ENCODE measurements at places on chromosomes 4 and X.

DNA sequence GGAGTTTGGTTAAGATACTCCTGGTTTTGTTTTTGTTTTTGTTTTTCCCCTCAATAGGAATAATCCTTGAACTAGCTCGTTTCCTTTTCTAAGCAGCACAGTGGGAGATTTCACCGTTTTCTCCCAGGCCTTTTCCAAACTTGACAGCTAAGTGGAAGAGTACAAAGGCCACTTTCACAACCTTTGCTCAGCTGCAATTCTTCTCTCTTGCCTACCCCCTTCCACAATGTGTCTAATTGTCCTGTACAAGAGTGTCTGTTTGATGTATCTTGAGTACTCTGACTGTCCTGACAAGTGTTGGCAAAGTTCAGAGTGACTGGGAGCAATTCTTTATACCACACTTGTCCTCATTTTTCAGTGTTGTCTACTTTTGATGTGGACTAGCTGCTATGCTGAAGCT, 674.3 kb upstream of the AMOT start:
- no peak for DNase-seq

DNA sequence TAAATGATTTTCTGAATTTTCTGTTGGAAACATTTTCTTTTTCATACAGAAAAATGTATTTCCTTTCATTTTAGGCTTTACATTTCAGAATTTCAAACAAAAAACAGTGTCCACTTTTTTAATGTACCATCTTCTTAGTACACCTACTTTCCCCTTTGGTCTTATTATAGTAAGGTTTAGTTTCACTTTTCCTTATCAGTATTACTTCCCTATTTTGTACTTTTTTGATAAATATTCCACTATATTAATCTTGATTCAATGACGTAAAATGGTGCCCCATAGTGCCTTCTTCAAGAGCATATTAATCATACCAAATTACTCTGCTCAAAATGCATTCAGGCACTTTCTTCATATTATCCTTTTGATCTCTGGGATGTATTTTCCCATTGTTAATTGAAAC, 52.5 kb downstream of the BANK1 start:
- no peak for DNase-seq

GRCh38 chrX:111352424-111352823, 59.6 kb downstream of the DCX start:
- DNase-seq = no peak

DNA sequence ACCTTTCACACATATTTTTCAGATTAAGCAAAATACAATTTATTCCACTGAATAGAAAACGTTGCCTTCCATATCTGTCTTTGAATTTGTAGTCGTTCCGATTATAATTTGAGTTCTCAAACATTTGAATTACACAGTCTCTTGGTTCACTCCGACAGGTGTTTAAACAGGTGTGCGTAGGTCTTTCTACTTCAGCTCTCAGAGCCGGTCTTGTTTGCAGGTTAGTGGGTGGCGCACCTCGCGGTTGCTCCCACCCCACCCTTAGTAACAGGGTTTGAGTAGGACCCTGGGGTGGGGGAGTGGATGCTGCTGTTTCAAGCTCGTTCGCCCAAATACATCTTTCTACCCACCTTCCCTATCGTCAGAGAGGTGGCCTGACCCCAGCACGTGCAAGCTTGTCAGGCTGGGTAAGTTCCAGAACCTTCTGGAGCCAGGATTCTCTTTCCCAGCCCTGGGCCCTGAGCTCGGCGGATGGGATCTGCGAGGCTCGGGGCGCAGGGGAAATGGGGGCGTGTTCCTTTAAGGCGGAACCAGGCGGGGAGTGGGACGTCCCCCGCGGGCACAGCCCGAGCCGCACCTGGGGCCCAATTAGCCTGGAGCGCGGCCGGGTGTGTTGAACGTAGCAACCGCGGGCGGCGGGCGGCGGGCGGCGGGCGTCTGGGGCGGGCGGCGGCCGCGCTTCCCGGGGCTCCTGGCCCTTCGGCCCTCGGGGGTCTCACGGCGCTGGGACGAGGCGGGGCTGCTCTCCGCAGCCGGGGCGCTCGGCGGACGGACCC, at the start of gene FAM149A:
Gene FAM149A (plus strand): TSS at position 591 of the 776 bp plus-strand sequence.
- peak; percentile 36 for DNase-seq

GRCh38 chr4:31059753-31060522, 339.8 kb downstream of the PCDH7 start:
- DNase-seq = no peak

- DNase-seq = no peak
Observed at GRCh38 chr4:41172786-41173185, 41.6 kb downstream of the APBB2 start.

- DNase-seq = no peak
Observed at GRCh38 chrX:72057331-72057730, 74.4 kb downstream of the RTL5 start.

GRCh38 chr4:140174543-140174942, 20.6 kb upstream of the MAML3 start:
- DNase-seq = no peak

- no peak for DNase-seq
Observed at GRCh38 chr4:51894059-51894645, 51.2 kb downstream of the DCUN1D4 start.

- DNase-seq = no peak
Observed at GRCh38 chrX:38515291-38515690, 46.1 kb upstream of the TSPAN7 start.

GRCh38 chr4:104979083-104979760, 167.5 kb upstream of the TET2 start:
- DNase-seq = no peak

DNA sequence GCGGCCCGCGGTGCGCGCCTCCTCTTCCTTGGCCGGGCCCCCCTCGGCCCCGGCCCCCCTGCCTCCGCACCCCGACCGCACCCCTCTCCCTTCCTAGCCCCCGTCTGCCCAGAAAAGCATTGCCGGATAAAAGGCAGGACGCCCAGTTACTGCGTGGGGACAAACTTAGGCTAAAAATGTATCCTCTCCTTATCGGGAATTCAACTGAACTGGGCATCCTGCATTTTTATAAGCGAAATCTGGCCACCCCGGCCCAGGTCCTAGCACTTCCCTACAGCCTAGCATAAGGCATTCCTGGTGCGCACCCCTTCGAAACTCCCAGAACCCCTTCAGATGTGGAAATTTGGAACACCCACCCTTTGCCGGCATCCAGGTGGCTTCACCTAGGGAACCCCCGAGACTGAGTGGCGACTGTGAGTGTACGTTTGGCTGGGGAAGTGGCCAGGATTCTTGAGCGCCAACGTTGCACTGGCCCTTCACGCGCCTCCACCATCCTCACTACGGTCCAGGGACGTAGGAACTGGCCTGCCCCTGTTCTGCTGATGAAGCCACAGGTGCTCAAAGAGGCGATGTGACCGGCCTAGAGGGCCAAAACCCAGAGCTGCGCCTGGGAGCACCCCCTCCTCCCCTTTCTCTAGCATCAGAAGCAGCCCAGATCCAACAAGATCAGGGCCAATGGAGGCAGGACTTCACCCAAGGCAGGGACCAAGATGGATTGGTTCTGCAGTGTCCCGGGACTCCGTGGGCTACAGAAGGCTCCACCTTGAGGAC, 5.7 kb upstream of the RNF4 start:
- no peak for DNase-seq

DNA sequence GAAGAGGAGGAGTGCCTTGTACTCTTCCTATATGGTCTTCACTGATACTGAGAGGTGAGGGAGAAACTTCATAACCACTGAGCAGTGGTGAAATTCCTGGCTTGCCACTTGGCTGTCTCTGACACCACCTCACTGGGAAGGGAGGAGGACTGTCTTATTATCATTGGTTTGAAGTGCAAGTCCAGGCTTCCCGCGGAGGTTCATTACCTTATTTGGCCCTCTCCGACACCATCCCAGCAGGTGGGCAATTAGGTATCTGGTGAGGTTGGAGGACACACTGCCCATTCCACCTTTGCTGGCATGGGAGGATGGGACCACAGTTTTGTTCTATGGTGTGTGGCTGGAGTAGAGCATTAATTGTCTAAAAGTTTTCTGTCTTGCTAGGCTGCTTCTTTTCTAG, 206.1 kb downstream of the LHFPL1 start:
- DNase-seq = no peak

DNA sequence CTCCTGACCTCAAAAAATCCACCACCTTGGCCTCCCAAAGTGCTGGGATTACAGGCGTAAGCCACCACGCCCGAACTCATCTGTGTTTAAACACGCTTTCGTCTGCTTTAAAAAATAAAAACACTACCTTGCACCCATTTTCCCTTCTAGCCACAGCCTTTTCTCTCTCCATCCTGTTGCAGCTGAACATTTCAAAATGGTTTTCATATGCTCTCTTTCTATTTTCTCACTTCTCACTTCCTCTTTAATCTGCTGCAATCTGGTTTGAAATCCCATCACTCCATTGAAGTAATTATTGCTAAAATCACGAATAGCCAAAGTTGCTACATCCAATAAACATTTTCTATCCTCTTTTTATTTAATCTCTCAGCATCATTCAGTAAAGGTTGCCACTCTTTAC, 70.0 kb downstream of the DCHS2 start:
- DNase-seq = no peak

GRCh38 chr4:128775477-128775876, 34.0 kb upstream of the JADE1 start:
- no peak for DNase-seq

GRCh38 chrX:29617725-29618124, 597.6 kb upstream of the MAGEB2 start:
- DNase-seq = no peak

GRCh38 chrX:11407331-11408108, 114.3 kb downstream of the AMELX start:
- no peak for DNase-seq

DNA sequence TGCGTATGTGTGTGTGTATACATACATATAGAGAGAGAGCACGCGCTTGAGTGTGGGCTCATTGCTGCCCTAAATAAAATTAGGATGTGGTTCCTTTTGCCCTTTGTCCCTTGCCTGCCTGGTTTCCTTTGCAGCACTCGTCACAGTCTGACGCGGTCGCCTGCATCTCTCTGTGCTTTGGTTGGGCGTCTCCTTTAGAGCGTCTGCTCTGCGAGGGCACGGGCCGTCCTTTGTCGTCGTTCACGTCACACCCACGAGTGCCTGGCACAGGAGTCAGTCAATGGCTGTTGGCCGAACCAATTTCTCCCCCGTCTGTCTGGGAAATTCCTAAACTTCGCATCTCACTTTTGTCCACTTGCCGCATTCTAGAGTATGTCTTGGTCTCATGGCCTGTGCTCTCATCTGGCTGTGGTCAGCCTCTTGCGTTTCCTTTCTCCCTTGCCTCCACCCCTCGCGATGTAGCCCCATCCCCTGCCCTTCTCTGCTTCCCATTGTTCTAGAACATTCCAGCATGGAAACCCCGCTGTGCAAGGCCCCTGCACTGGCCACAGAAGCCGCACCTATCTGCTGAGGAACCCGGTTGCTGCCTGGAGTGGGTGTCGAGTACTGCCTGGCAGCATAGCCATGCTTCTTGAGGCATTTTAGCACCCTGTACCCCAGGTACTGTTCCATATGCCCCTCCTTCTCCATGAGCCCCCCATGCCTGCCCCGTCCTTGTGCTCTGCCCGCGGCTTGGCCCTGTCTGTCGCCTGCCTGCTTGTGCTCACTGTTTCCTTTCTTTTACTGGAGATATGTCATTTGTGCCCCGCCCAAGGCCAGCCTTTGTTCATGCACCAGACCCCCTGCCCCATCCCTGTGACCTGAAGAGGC, 8.0 kb downstream of the MAEA start:
- no peak for DNase-seq

GRCh38 chr4:79575709-79576428, 167.8 kb upstream of the GK2 start:
- no peak for DNase-seq

DNA sequence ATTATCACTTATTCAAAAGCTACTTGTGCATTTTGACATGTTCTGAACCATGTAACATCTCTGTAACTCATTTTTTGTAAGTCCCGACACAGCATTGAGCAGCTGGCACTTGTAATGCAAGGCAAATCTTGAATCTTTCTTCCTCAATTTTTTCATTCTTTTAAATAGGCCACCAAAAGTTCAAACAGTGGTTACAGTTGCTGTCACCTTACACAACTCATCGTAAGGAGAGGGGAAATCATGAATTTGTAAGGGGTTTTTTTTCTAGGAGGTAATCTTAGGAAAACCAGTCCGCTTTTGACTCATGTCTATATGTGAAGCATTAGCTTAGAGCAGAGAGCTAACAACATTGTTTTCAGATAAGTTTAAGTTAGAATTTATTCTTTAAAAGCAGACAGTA, 124.5 kb downstream of the PDLIM5 start:
- DNase-seq = no peak

GRCh38 chrX:18617407-18617750, 54.5 kb downstream of the RS1 start:
- no peak for DNase-seq

DNA sequence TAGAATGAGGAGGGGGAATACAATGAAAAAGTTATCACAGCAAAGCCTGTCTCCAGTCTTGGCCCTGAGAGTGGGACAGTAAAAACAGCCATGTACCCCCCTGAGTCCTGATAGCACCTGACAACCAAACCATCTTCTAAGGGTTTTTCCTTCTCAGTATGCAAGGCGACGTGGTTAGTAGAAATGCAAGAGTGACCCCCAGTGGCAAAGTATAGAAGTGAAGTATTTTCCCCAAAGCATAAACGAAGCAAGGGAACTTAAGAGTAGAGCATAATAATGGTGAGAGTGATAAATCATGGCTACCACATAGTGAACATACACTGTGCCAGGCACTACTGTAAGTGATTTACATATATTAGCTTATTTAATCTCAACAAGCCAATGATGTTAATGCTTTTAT, 52.8 kb downstream of the FAM47C start:
- no peak for DNase-seq

DNA sequence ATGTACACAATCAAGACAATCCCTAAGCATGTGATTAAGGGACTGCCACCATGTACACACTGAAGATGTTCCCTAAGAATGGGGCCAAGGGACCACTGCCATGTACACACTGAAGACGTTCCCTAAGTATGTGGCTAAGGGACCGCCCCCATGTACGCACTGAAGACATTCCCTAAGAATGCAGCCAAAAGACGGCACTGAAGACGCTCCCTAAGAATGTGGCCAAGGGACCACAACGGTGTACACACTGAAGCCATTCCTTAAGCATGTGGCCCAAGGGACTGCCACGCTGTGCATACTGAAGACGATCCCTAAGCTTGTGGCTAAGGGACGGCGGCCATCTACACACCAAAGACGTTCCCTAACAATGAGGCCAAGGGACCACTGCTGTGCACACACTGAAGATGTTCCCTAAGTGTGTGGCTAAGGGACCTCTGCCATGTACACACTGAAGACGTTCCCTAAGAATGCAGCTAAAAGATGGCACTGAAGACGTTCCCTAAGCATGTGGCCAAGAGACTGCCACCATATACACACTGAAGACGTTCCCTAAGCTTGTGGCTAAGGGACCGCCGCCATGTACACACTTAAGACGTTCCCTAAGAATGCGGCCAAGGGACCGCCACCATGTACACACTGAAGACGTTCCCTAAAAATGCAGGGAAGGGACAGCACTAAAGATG, 26.4 kb downstream of the DHRSX start:
- no peak for DNase-seq

All from stimulated activated CD4-positive, alpha-beta T cell treated with anti-CD3 and anti-CD28 coated beads, TNF-alpha, amount 100 ng/mL, for 4 hours (primary cell).